ENCODE measurements at places on chromosomes 2 and 18.
A peak's percentile ranks its signal among the peaks of the same experiment; 100 is the strongest.

GRCh38 chr2:88729061-88729745 lies 37.7 kb downstream of the RPIA start:
- no peak for DNase-seq

DNA sequence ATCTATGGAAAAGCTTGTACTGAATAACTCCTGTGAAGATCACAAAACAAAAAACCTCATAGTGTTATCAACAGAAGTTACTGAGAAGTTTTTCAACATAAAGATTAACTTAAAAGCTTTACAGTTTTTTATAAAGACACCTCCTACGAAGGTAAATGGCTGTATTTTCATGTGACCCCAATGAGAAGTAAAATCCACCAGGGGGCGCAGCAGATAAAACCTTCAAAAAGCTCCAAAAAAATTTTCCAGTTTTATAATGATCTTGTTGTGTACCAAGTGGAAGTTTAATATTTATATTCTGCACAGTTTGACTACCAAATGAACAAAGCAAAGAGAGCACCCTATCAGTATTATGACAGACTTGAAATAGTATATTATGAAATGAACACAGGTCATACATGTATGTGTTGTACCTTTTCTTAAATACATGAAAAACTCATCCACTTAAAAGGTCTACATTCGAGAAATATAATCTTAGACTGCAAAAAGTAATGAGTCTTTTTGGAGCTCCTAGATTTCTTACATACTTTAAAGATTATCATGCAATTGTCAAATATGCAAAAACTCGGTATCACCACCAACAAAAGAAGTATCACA lies 38.5 kb downstream of the PNO1 start:
- DNase-seq, result peak; percentile 12

DNA sequence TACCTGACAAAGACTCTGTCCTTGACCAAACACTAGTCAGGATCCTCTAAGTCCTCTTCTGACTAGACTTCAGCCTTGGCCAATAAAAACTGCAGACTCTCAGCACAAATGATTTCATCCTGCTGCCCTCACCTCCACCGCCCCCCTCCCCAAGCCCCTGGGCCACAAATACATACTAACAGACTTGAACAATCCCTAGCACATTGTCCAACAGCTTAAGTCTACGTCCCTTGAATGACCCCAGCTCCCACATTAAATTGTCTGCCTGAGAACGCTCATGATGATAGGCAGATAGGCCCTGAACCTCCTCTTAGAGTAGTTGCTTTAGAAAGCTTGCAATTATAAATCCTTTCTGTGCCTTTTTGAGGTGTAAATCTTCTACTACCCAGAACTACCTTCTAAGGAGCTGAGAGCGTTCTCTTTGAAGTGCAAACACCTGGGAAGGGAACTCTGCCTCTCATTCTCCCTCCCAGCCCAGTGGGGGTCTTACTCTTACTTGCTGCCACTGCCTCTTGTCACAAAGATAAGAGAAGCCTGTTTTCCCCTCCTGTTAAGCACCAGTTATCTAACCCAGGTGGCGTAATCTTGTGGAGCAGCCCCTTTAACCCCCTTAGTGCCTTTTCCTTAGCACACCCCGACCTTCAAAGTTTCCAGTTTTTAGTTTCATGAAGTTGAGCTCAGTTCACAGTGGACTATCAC lies 1225.6 kb downstream of the LRP1B start:
- DNase-seq, result no peak

GRCh38 chr2:215981115-215981514 lies 32.2 kb downstream of the MREG start:
- no peak for DNase-seq

- DNase-seq, result no peak
These were observed 137.3 kb upstream of the PID1 start for GRCh38 chr2:229408356-229408755.

DNA sequence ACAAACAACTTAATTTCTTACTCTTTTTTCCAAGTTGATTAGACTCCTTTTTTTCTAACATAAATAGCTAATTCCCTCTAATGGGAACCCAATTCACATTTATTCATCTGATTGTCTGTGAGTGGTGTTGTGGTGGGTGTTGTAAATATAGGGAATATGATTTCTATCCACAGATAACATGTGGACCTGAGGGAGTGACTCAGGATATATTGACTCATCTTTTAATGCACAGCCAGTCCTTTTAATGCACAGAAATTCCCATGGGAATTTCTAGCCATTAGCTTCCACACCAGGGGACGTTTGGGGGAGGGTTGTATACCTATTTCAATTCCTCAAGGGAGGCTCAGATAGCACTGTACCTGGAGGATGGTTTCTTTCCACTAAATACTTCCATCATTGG lies 1339.6 kb upstream of the LRRTM1 start:
- DNase-seq, result no peak

DNA sequence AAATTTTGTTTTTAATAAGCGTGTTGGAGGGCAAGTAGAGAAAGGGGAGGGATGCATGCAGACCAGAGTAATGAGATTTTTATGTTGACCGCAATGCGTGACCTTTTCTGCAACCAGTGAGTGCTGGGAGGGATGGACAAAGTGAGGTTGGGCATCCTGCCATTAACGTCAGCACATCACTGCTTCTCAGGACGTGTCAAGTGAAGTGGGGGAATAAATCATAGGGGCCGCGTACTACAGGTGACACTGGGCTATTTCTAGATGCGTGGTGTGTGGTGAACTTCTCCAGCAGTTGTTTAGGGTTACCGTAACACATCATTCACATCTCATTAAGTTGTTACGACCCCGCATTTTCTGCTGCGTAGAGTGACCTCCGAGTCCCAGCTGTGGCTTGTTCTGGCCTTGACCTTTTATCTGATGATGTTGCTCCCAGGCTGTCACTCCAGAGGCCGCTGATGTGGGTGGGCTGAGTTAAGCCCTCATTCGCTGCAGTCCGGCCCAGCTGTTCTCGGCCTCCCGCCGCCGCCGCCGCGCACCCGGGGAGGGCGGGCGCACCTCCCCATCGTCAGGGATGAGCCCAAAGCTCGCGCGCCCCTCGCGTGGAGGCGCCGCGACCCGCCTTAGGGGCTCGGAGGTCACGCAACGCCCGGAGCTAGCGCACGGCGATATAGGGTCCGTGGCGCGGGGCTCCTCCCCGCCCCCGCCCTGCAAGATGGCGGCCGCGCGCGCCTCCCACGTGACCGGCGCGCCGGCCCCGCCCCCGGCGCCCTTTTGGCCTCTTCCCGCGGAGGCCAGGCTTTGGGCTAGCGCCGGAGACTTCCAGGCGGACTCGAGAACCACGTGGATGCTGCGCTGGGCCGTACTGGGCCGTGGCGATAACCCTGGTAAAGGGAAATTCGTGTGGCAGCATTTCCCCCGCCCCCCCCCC lies 3.5 kb downstream of the ZCCHC2 start:
- peak; percentile 58 for DNase-seq

GRCh38 chr2:29061616-29062015 lies 12.7 kb downstream of the PCARE start:
- DNase-seq, result no peak

DNA sequence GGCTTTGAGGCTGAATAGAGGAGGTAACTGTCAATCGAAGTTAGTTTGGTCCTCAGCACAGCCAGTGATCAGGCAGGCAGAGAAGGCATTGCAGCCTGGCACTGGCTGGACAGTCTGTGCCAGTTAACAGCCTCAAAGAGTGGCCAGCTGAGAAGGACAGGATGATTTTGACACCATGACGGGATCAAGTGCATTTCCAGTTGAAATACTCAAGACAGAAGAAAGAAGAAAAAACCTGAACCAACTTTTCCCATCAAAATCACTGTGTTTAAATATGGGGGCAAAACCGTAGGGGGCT lies 96.7 kb upstream of the ZCCHC2 start:
- no peak for DNase-seq

DNA sequence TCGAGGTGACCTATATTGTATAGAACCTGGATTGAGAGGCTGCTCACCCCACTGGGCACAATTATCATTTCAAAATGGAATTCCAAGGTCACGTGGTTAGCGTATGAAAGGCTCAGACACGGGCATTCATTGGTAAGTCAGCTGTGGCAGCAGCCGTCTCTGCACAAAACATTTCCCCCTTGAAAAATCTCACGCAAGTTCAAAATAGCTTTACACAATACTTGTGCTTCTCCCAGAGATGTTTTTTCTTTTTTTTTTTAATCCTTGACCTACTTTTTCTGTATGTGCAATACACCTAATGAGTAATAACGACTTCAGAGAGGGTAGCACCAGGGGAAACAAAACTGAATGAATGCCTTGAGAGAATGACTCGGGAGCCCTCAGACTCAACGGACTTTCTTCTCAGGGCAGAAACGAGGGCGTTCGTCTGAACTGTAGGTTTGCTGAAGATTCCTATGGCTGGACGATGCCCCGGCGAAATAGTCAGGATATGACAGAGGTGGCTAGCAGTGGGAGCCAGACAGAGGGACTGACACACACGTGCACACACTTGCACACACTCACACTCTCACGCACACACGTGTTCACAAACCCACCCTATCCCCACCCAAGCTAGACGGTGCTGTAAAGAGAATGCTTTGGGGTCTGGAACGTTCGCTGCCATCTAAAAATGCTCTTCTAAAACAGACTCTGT lies 77.8 kb downstream of the PDCL3 start:
- DNase-seq, result no peak

GRCh38 chr2:24471662-24472061 lies 19.4 kb upstream of the NCOA1 start:
- no peak for DNase-seq

DNA sequence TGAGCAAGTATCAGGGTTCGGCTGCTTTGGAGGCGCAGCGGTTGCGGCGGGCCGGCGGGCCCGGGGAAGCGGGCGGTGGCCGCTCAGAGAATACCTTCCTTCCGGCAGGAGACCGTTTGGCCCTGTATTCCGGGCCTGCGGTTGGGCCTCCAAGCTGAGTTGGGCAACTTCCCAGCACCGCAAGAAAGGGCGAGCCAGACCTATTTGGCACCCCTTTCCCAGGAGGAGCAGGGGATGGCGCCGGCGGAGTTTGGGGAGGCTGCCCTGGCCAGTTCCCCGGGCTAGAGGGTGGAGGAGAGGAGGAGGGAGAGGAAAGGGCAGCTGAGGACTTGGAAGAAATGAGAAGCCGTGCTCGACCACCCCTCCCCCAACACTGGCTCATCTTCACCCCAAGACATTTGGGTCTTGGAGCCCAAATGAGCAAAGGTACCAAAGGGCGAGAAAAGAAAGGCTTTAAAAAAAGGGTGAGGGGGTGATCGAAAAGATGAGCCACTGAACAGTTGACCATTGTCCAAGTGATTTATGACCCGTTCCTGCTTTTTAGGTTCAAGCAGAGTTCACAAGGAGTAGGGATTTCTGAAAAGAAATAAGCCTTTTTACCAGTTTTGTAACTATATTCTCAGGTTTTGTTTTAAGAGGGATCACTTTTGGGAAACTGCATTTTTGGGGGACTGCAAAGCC lies 8.4 kb downstream of the HOXD3 start:
- no peak for DNase-seq

GRCh38 chr18:46155641-46156051 lies 51.5 kb downstream of the HAUS1 start:
- DNase-seq, result no peak

DNA sequence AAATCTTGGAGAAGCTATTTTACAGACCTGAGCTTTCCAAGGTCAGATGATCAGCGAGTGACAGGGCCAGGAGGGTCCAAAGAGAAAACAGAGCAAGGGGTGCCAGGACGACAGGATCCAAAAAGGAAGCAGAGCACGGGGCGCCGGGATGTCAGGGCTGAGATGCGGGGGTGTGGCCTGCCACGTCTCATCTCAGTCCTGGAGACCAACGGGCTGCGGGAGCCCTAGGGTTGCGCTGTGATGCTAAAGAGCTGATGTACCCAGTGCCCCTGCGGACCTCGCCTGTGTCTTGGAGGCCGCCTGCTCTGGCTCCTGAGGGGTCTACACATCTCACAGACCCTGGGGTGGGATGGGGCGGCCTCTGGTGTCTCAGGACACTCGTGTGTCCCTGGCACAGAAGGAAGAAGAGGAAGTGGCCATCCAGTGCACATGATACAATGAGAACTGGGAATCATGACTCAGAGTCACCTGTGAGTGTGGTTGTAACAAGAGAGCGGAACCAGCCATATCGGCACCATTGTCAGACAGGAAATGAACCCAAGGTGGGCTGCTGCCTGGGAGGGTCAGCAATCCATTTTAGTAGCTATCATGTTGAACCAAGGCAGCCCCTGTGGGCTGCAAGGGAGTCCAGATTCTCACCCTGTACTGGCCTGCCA lies 97.8 kb downstream of the MYT1L start:
- no peak for DNase-seq

GRCh38 chr2:138948070-138948539 lies 167.9 kb upstream of the NXPH2 start:
- DNase-seq, result no peak

- DNase-seq, result no peak
These were observed 4.3 kb upstream of the PLCL1 start for GRCh38 chr2:197800091-197800490.

- DNase-seq, result no peak
These were observed 19.5 kb downstream of the RALBP1 start for GRCh38 chr18:9494778-9495331.

GRCh38 chr18:79802298-79802697 lies 4.6 kb downstream of the KCNG2 start:
- DNase-seq, result no peak

DNA sequence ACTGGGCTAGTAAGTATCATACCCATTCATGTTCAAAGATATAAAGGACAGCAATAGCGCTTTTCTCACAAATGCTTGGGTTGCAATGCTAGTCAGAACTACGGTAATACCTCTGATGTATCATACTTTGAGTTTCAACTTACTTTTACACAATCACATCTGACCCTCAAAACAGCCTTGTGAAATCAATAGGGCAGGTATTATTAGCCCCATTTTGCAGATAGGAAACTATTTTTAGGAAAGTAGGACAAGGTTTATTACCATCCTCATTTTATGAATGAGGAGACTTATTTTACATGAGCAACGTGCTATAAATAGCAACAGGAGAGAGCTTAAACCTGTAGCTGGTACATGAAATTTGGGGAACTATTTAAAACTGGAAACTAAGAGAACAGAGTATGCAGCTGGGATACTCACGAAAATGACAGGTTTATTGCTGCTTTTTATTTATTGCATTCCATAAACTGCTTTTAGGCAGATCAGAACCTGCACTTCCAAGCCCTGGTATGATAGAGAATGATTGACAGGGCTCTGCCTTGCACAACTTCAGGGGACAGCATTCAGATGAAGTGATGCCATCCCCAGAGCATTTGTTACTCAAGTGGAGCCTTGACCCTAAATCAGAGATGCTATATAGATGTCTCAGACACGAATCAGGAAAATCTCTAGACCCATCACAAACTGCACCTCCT lies 42.4 kb upstream of the PPM1B start:
- no peak for DNase-seq

DNA sequence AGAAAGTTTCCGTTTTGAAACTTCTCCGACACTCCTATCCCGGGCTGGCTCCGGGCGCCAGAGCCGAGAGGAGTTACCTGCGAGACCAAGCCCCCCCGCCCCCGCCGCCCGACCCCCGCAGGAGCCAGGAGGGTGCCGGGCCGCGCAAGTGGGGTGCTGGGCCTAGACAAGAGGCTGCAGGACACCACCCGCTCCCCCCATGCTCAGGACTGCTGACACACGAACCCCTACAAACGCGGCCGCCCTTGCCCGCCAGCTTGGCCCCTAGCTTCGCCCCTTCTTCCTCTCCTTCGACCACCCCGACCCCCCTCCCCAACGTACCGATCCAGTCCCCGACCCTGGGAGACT lies 497 bp downstream of the PLA2R1 start:
- no peak for DNase-seq

GRCh38 chr2:85935746-85936208 lies 47.0 kb upstream of the ST3GAL5 start:
- no peak for DNase-seq

- no peak for DNase-seq
These were observed 143.5 kb downstream of the PTGR3 start for GRCh38 chr18:75065251-75066000.

- no peak for DNase-seq
These were observed 37.7 kb downstream of the FOSL2 start for GRCh38 chr2:28430377-28430765.

- no peak for DNase-seq
These were observed 58.8 kb upstream of the SIX2 start for GRCh38 chr2:45067859-45068570.
